Hypothalamus (tissue), 51 donors: ENCODE measurements at places on chromosomes 12 and 14.

- no peak for DNase-seq
These were observed 7.5 kb upstream of the CCDC177 start for GRCh38 chr14:69582212-69582611.

DNA sequence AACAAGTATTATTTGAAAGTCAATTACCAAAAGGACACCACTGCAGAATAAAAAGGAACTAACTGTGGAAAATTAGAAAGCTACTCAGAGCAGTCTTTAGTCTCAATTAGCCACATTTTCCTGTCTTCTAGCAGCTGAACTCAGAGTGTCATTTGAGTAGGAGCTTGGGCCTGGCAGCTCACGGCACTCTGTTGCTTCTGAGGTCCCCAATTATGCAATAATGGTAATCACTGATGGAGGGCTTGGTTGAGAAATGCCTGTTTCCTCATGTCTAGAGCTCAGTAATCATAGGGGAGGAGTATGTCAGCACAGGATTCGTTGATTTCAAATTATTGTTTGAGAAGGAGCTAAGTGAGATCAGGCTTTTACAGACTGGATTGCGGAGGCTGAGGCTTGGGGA, 108.6 kb downstream of the VRK1 start:
- no peak for DNase-seq

- no peak for DNase-seq
These were observed 128.6 kb downstream of the ZFP36L1 start for GRCh38 chr14:68664225-68664681.

DNA sequence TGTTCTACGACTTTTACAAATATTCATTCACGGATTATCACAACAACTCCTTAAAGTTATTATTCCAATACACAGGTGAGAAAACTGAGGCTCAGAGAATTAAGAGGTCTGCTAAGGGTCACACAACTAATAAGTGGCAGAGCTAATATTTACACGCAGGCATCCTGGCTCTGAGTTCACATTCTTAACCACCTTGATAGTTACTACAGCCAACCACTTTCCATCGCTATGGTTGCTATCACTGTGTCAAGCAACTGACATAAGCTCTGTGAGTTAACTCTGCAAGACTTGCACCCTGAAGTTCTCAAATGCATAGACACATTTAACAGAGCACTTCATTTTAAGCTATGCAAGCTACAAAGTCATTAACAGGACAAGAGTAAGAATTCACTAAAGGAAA, 3.7 kb downstream of the GLT8D2 start:
- DNase-seq, result no peak

DNA sequence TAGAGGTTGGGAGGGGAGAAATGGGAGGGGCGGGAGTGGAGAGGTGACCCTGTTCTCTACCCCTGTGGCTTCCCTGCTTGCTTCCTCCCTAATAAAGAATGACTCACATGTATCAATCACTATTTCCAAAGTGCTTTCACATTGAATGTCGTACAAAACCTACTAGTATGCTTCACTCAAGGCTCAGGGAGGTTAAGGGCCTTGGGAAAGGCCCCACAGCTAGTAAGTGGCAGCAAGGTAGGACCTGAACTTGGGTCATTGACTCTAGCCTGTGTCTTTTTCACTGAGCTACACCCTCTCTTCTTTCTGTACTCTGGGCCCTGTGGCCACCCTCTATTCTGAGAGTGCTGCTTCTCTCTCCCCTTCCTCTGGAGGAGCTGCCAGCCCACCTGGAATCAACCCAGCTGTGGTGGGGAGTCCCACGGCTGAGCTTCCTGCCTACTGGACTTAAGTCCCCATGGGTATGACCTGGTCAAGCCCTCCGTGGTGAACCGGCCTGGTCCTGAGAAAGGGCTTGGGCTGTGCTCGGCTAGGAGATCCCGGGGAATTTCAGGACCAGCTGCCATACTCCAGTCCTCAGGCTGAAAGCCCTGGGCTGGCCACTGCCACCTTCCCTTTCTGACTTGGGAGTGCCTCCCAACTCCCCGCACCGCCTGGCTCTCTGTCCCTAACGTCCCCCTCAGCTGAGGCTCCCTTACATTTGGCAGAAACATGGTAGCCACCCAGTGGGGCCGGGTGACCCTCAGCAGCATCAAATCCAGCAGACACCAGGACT, 13.0 kb downstream of the SLC48A1 start:
- DNase-seq, result no peak

- no peak for DNase-seq
These were observed 14.8 kb downstream of the BCL11B start for GRCh38 chr14:99257122-99257672.
